ENCODE measurements at places on chromosomes 1 and 21.

GRCh38 chr21:28439251-28439650 is 553.4 kb downstream of the LTN1 start:
- DNase-seq: no peak

GRCh38 chr1:58855274-58856165 is 71.7 kb upstream of the JUN start:
- no peak for DNase-seq

- no peak for DNase-seq
Measured at GRCh38 chr1:226990133-226990716, 50.1 kb downstream of the COQ8A start.

DNA sequence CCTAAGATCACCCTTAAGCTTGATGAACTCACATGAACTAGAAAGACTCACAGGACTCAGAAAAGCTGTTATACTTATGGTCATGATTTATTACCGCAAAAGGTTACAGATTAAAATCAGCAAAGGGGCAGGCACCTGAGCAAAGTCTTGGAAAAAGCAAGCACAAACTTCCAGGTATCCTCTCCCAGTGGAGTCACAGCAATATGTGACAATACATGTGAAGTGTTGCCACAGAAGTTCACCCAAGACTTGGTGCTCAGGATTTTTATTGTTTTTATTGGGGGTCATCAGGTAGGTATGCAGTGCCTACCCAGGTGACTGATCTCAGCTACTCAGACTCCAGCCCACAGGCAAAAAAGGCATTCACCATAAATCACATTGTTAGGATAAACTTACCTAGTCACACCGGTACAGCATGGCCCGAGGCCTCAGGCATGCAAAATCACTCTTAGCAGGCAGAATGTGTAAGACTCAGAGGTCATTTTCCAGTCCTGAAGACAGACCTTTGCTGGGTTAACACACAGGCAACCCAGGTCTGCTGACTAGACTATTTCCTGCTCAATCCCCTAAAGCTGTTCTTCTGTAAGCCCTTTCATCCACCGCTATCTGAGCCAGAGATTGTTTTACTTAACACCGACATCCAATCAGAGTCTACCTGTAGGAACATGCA is 55.6 kb downstream of the SSX2IP start:
- no peak for DNase-seq

DNA sequence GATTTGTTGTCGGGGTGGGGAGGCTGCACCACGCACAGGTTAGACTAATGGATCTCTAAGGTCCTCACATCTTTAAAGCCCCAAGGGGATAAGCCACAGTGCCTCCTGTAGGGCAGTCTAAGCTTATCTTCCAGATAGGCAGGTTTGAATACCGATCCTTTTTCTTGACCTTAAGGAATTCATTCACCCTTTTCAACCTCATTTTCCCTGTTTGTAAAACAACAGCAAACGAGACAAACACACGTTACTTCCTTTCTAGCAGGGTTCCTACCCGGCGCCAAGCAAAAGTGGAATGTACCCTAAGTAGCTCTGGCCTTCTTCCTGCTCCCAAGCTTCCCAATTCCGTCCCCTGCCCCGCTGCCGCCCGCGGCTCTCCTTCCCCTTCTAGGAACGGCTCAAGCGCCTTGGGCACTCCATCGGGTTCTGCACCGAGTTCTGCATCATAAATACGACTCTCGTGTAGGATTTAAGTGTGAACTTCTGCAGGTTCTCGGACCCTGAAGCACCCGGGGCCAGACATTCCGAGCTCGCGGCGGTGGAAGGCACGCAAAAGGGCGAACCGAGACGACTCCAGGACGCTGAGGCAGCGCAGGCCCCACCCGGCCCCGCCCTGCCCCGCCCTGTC is 548 bp upstream of the CDC20 start:
- no peak for DNase-seq

- no peak for DNase-seq
Measured at GRCh38 chr21:19999369-20000272, 998.6 kb upstream of the NCAM2 start.

- DNase-seq: no peak
Measured at GRCh38 chr1:168261390-168261789, 19.3 kb upstream of the TBX19 start.
